ENCODE measurements at places on chromosomes 4 and X.

DNA sequence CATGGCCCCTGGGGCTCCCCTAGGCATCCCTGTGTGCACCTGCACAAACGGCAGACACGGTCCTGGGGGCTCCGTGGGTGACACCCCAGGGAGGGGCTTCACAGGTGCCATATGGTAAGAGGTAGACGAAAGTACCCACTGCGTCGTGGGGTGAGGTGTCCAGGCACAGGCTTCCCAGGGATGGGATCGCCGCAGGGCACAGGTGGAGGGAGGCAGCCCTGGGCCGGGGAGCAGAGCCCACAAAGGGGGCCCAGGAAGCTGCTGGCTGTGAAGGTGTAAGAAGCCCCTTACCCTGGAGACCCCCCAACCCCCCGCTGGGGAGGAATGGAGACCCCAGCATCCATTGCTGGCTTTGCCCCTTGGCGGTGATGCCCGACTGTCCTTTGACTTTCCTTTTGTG lies 10.9 kb downstream of the SH3TC1 start:
- DNase-seq = no peak

- no peak for DNase-seq
Observed at GRCh38 chr4:23337292-23337691, 552.6 kb downstream of the PPARGC1A start.

DNA sequence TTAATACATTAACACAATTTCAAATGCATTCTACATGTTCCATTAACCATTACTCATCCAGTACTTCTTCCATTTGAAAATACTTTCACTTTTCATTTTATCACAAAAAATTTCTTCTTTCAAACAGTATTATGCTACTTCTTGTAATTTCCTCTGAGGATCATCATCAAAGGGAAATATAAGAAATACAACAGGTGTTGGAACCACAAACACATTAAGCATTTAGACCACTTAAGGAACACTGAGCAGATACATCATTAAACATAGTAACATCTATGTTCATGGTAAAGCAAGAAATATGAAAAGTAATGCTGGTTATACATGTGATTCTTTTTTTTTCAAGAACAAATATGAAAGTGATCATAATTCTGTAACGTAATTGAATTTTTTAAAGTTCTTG lies 2207.0 kb downstream of the ARAP2 start:
- no peak for DNase-seq

- no peak for DNase-seq
Observed at GRCh38 chrX:66632473-66632872, 6.4 kb downstream of the EDA2R start.

- DNase-seq = no peak
Observed at GRCh38 chr4:141702472-141703182, 66.2 kb downstream of the IL15 start.

DNA sequence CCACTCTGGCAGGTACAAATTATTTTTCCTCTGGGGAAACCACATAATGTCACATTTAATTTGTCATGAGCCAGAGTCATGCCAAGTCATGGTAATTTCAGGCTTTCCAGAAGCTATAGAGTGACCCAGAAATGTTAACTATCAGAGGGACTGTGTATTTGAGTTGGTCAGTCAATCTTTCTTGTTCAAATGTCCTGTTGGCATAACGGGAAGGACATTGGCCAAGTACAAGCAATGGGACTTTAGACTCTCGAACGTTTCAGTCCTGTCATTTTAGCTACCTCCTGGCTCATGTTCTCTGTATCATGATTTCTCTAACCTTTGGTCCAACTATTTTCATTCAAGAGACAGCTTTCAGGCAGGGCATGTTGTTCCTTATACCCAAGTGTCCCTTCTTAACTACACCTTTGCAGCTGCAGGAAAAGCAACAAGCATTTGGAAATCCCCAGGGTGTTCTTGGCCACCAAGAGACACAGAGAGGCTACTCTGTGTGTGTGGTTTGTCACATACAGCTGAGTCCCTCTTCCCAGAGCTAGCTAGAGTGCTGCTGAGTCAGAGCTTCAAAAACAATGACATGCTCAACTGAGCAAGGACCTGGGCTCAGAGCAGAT lies 142.6 kb downstream of the EGF start:
- no peak for DNase-seq

GRCh38 chrX:109911046-109911445 lies 91.9 kb upstream of the TMEM164 start:
- no peak for DNase-seq

- DNase-seq = no peak
Observed at GRCh38 chrX:134706138-134706537, 47.9 kb upstream of the PLAC1 start.

GRCh38 chr4:172245516-172245915 lies 432.3 kb downstream of the GALNTL6 start:
- DNase-seq = no peak

DNA sequence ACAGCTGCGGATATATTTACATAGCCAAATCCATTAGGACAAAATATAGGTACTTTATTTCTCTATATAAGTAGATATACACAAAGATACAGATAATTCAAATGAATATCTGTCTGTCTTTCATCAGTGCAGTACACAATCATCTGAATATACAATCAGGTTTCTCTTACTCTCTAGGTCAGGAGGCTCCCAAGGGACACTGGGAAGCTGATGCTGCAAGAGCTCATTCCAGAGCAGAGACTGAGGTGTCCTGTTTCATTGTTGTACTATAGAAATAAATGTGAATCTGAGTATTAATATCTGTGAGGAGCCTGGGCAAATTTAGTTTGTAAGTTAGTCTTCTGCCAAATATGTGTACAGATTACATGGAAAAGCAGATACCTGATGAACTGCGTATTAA lies 4.2 kb downstream of the TLL1 start:
- DNase-seq = no peak

DNA sequence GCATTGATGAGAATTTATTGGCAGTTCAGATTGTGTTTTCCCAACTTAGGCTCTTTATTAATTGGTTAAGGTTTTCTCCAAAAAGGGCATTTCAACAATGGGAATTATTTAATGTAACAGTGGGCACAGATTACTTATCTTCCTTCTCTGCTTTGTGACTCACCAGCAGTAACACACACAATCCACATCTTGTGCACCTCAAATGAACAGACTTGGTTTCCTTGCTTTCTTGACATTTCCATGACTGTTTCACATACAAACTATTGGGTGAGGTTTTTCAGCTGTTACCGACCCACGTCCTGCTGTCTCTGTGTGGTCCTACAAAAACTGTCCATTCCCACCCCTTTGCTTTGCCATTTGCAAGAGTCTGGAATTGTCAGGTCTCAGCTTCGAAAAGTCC lies 38.1 kb downstream of the CCNI start:
- DNase-seq = no peak

DNA sequence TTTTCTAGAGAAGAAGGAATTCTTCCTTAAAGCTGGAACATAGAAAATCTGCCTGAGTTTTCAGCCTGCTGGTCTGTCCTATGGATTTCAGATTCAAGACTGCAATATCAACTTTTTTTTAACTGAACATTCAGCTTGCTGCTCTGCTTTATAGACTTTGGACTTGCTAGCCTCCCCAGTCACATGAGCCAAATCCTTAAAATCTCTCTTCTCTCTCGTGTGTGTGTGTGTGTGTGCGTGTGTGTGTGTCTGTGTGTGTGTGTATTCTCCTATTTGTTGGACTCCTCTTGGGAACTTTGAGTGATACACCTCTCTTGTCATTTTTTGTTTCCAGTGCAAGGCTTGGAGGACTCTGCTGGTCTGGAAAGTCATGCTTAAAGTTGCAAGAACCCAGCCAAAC lies 6.8 kb upstream of the TBC1D19 start:
- peak; percentile 37 for DNase-seq

DNA sequence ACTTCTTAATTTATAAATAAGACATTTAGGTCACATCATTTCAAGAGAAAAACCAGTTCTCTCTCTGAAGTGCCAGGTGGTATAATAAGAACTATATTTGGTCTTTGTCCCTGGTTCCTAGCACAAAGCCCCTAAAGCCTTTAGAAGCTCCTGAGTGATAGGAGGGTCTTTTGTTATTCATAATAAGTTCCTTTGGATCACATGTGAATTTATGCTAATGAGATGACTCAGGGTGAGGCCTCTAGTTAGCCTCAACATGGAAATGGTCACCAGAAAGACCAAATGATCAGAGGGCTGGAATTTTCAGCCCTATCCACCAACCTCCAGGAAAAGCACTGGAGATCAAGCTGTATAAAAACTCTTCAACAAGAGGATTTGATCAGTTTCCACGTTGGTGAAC lies 68.1 kb upstream of the BLTP1 start:
- no peak for DNase-seq

DNA sequence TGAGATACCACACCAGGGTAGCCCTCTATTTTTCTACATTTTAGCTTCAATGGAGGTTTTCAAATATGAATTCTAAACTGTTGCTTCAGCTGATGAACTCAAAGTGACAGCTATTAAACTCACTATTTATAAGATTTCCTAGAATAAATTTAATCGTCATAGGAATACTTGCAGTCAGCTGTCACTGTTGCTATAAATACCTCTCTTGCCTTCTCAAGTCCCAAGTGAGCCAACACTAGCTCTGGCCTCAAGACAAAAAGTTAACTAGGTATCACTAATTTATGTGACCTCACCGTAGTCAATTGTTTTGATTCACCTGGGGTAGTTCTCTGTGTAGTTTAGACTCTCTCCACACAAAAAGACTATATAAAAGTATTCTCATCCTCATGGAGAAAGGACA lies 34.3 kb upstream of the PROM1 start:
- DNase-seq = no peak

GRCh38 chr4:147822128-147822527 lies 90.2 kb downstream of the ARHGAP10 start:
- DNase-seq = no peak

GRCh38 chr4:3241898-3242524 lies 6.9 kb upstream of the MSANTD1 start:
- no peak for DNase-seq

- peak; percentile 73 for DNase-seq
Observed at GRCh38 chrX:153818571-153819383, 11.6 kb downstream of the PDZD4 start.

- no peak for DNase-seq
Observed at GRCh38 chrX:46561824-46562657, 11.5 kb upstream of the CHST7 start.

DNA sequence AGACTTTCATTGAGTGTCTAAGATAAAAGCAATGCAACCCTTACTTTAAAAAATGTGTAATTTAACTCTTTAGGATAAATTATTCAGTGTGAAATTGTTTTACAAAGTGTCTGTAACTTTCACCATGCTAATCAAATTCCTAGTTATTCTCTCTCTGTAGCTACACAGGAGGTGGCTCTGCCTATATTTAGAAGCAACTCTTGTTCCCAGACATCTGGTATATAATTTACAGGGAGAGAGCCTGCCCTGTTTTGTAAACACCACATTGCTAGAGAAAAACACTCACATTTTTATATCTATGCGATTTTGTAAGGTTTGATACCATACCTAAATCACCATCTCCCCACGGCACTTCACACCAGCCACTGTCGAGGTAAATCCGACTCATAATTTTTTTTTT lies 35.5 kb upstream of the SPATA4 start:
- no peak for DNase-seq

- DNase-seq = no peak
Observed at GRCh38 chrX:16931855-16932575, 14.4 kb upstream of the REPS2 start.

- DNase-seq = no peak
Observed at GRCh38 chr4:5125321-5125720, 74.0 kb downstream of the STK32B start.

- no peak for DNase-seq
Observed at GRCh38 chr4:26290321-26290720, 30.5 kb upstream of the RBPJ start.

DNA sequence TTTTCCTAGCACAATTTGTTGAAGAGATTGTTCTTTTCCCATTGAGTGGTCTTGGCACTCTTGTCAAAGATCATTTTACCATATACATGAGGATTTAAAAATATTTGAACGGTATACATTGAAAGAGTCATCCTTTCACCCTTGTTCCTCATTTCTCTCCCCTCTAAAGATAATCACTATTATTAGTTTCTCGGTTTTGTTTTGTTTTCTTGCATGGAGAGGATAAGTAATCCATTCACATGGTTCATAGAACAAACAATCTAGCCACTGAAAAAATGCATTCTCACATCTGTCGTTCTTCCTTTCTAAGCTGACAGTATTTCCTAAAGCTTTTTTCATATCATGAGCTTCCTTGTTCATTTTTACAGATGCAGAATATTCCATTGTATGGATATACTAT lies 39.2 kb upstream of the MSMO1 start:
- DNase-seq = no peak

- DNase-seq = no peak
Observed at GRCh38 chrX:49829016-49829415, at the start of gene PAGE4. Gene PAGE4, plus strand, starts transcription at chrX:49829303. Its CDS starts 1,126 bp downstream, at chrX:49830429.

- peak; percentile 48 for DNase-seq
Observed at GRCh38 chr4:155772459-155773195, 13.8 kb downstream of the GUCY1B1 start.

DNA sequence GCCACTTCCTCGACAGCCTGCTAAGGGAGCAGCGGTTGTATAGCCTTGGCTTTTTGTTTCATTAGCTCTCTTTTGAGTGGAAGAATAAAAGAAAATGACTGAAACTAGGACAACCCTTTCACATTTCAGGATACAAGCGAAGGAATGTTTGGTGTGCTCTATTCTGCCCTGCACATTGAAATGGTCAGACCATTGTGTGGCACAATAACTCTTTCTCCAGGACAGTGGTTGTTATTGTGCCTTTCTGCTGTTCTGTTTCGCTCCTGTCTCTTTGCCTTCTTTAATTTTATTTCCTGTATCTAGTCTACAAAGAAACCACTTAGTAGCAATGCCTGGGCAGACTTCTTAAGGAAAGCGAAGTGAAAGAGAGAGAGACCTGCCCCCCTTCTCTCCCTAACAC lies 473.7 kb downstream of the GBA3 start:
- no peak for DNase-seq

GRCh38 chr4:184313058-184313581 lies 95.4 kb upstream of the ENPP6 start:
- DNase-seq = no peak

DNA sequence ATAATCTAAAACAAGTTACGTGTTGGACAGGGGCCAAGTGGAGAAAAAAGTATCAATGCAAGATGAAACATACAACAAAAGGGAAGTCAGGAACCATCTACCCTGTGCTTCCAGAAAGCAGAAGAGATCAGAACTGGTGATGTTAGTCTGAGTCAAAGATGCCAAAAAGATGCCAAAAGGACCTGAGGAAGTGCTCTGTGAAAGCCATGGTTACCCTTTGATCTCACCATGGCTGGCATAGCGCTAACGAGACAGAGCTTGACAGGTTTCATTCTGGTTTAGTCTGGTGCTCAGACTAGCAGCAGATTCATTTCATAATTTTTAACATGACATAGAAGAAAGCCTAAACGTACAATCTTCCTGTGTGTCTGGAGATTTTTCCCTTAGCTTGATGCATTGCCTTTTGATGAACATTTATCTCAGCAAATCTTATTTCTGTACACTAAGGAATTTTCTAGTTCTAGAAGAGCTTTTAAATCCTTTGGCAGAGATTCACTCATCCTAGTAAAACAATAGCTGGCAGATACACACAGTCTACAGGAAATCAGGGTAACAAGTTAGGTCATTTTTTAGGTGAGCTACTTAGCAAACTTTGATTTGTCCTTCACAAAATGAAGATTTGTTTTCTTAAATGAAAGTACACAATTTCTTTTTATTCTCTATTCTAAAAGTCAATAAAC lies 87.7 kb downstream of the COL25A1 start:
- DNase-seq = no peak
